ENCODE measurements at places on chromosomes 6 and 20. TPM values are rescaled to one million over a fixed set of nuclear protein-coding genes. Genes with fewer than 3 reads are reported as not detected.

Gene KIF13A
- total RNA-seq = 48.5 TPM

Gene FAXC
- total RNA-seq = not detected

Gene AP5S1
- total RNA-seq = 13.2 TPM

Gene RAET1L
- not detected for total RNA-seq

Gene BPIFB6
- not detected for total RNA-seq

Gene TMEM217
- 0.51 TPM for total RNA-seq

Gene MEP1A
- 0.35 TPM for total RNA-seq
